Hematopoietic multipotent progenitor cell treated with erythropoietin and hydrocortisone succinate and interleukin-3 and kit ligand, for 15 days (in vitro differentiated cells): ENCODE measurements at places on chromosomes 7 and 10.
A peak's percentile ranks its signal among the peaks of the same experiment; 100 is the strongest.

- DNase-seq = no peak
Observed at GRCh38 chr10:104449391-104449790, 95.8 kb downstream of the CFAP58 start.

DNA sequence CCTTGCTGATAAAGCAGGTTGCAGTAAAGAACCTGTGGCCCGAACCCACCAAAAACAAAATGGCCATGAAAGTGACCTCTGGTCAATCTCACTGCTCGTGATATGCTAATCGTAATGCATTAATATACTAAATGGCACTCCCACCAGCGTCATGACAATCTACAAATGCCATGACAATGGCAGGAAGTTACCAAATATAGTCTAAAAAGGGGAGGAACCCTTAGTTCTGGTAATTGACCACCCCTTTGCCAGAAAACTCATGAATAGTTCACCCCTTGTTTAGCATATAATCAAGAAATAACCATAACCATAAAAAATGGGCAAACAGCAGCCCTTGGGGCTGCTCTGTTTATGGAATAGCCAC is 1139.4 kb upstream of the LRRN3 start:
- DNase-seq = no peak

GRCh38 chr10:88280518-88280917 is 302.6 kb downstream of the RNLS start:
- DNase-seq = no peak

DNA sequence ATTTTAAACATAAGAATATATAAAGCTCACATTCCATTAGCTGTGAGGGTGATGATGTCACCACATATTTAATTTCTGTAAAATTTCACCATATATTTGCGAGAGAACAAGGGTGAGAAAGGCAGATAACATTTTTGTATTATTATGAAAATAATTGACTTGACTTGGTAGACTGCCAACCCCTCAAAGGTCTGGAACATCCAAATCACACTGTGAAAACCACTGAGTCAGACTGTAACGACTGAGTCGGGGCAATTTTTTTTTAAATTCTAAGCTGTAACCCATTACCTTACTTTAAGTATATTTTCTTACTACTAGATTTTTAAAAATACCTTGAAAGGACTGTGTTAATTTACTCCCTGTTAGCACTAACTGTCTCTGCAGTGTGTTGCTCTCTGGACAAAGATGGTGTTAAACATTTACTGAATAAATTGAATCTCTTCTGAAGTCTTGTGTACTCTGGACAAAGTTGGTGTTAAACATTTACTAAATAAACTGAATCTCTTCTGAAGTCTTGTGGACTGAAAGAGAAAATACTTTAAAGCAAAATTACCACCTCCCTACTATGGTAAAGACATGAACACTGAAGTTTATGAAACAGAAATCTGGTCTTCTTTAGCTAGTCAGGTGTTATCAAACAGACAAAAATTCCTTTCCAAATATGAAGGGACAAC is 14.1 kb downstream of the PDZD8 start:
- no peak for DNase-seq

DNA sequence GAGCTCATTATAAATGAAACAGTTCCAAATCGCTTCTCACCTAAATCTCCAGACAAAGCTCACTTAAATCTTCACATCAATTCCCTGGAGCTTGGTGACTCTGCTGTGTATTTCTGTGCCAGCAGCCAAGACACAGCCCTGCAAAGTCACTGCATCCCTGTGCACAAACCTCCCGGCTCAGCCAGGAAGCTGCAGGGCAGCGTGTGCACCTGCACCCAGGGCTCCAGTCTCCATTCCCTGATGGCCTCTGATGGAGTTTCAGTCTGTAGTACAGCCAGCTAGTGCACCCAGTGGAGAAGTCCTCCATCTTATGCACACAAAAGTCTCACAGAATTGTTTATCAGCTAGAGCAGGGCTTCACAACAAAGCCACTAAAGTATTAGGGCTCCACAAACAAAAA is 51.1 kb upstream of the PRSS58 start:
- DNase-seq = no peak

- peak; percentile 92 for DNase-seq
Observed at GRCh38 chr7:128455543-128456254, at the start of gene HILPDA. Gene HILPDA, plus strand, starts transcription at chr7:128455878. Its CDS starts 1,391 bp downstream, at chr7:128457269.
